ENCODE measurements at places on chromosomes 6 and 20.

DNA sequence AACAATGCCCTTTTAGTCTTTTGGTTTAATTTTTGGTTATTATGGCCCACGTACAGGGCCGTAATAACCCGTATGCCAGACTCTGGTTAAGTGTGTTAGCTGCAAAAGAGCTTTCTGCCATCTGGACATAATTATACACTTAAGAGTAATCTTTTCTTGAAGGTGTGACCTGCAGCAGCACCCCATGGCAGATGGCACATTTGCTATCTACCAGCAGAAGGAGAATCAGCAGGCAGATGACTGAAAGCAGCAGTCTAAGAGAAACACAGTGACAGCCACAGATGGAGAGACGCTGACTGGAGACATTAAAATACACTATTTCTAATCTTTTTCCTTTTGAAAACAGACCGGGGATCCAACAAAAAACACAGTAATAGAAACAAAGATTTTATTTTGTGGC is 18.7 kb downstream of the ASF1A start:
- no peak for DNase-seq

GRCh38 chr20:44542890-44543289 is 21.0 kb upstream of the SERINC3 start:
- no peak for DNase-seq

GRCh38 chr20:63900413-63900812 is 5.5 kb downstream of the DNAJC5 start:
- DNase-seq: no peak

- DNase-seq: no peak
Measured at GRCh38 chr20:35648836-35649235, 15.9 kb downstream of the CPNE1 start.

GRCh38 chr6:157430834-157431233 is 49.8 kb downstream of the ZDHHC14 start:
- DNase-seq: no peak

DNA sequence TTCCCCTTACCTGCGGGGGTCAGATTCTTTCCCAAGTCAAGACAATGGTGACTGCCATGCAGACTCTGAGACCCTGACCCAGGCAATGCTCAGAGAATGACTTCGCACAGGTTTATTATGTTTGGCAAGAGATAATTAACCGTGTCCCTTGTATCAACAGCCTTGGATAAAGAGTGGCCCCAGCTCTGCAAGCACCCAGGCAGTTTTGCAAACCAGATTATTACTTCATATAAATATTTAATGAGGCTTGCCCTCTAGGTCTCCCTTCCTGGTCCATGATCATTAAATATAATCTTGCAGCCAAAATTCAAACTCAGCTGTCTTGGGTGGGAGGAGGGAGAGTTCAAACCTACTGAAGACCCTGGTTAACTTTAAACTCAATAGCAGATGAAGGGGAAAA is 156.5 kb downstream of the ANKRD60 start:
- DNase-seq: no peak

DNA sequence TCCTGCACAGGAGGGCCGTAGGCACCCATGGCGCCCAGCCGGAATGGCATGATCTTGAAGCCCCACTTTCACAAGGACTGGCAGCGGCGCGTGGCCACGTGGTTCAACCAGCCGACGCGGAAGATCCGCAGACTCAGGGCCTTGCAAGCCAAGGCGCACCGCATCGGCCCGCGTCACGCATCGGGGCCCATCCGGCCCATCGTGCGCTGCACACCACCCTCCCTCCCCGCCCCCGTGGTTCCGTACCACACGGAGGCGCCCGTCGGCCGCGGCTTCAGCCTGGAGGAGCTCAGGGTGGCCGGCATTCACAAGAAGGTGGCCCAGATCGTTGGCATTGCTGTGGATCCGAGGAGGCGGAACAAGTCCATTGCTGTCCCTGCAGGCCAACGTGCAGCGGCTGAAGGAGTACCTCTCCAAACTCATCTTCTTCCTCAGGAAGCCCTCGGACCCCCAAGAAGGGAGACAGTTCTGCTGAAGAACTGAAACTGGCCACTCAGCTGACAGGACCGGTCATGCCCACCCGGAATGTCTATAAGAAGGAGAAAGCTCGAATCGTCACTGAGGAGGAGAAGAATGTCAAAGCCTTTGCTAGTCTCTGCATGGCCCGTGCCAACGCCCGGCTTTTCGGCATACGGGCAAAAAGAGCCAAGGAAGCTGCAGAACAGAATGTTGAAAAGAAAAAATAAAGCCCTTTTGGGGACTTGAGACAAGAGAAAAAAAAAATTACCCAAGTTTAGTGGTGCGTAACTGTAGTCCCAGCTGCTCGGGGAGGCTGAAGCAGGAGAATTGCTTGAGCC is 9.9 kb upstream of the NCOA5 start:
- DNase-seq: peak; percentile 23

DNA sequence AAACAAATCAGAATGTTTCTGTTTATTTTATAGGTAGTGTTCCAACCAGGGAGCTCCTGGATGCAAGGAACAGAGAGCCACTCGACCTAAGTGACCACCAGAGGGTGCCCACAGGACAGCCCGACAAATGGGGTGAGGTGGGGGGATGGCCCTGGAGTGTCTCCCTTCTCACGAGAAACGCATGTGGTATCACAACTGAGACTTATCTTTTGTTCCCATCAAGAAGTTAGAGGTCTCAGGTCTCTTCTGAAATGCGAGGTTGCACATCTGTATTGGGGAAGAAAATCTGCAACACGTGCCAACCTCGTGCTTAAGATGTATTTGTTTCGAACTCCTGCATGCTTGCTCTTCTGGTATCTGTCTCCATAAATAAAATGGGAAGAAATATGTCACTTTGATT is 104.0 kb downstream of the ISM1 start:
- DNase-seq: no peak

GRCh38 chr6:75124983-75125382 is 80.9 kb downstream of the COL12A1 start:
- DNase-seq: no peak

DNA sequence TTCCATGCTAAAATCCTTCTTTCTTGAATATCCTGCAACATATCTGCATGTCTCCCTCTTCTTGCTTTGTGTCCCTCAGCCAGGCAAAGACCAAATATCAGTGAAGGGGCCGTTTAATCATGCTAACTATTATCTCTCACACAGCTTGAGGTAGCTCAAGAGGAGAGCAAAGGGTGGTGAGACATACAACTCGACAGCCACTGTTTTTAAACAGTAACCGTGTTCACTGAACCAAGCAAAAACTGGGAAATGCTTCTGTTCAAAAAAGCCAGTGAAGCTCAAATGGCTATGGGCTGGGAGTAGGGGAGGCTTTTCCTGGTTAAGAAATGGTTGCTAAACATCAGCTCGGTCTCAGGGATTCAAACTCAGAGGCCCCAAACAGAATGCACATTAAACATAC is 83.4 kb downstream of the MAP7 start:
- no peak for DNase-seq

- DNase-seq: no peak
Measured at GRCh38 chr6:167272151-167272550, 19.0 kb upstream of the UNC93A start.

GRCh38 chr6:44304282-44305199 is 8.6 kb downstream of the AARS2 start:
- peak; percentile 45 for DNase-seq

GRCh38 chr20:36063916-36064657 is 90.5 kb upstream of the EPB41L1 start:
- no peak for DNase-seq

- DNase-seq: no peak
Measured at GRCh38 chr6:145783796-145784195, 30.8 kb downstream of the FBXO30 start.

- DNase-seq: peak; percentile 68
Measured at GRCh38 chr6:166258854-166259276, 49.3 kb downstream of the PRR18 start.

- no peak for DNase-seq
Measured at GRCh38 chr20:15100506-15101160, 763.2 kb upstream of the FLRT3 start.

GRCh38 chr20:36277546-36277945 is 28.6 kb upstream of the DLGAP4 start:
- no peak for DNase-seq

DNA sequence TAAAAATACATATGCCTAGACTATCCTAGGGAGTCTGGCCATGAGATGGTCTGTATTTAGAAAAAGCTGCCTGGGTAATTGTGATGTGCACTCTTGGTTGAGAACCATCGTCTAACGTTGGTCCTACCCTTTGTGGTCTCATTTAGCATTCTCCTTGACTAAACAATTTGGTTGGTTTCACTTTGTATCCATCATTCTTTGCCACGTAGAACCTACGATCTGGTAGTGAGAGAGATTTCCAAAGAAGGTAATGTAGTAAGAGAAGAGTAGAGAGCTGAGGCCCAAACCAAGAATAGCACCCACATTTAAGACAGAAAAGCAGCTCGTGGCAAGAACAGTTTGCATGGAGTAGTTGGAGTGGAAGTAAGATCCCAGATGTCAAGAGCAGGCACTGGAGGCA is 219.8 kb downstream of the TMEM200A start:
- no peak for DNase-seq

Data from activated CD4-positive, alpha-beta memory T cell treated with anti-CD3 and anti-CD28 coated beads for 36 hours (primary cell).